ENCODE measurements at places on chromosomes 3 and 15.

- no peak for DNase-seq
Measured at GRCh38 chr3:24191801-24192403, 246.8 kb downstream of the NR1D2 start.

DNA sequence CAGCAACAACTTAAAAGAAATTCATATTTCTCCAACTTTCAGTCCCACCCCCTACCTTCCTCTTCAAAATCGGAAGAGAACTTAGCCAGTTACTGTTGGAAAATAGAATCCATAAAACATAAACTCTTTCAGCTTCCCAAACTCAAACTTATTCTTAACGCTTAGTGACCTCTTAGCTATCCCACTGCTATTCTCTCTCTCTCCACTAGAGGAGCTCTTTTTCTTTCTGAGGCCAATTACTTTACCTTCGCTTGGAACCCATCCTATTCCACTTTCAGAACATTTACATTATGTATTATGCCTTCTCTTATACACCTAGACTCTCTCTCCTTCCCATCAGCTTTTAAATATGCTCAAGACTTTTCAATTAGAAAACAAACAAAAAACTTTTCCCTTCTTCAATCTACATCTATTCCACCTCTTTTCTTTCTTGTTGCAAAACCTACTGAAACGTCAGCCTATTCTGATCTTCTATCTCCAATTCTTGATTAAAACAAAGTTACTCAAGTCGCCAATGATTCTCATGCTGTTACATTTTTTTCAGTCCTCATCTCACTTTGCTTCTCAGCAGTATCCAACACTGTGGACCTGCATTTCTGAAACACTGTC is 13.4 kb upstream of the GHSR start:
- no peak for DNase-seq

DNA sequence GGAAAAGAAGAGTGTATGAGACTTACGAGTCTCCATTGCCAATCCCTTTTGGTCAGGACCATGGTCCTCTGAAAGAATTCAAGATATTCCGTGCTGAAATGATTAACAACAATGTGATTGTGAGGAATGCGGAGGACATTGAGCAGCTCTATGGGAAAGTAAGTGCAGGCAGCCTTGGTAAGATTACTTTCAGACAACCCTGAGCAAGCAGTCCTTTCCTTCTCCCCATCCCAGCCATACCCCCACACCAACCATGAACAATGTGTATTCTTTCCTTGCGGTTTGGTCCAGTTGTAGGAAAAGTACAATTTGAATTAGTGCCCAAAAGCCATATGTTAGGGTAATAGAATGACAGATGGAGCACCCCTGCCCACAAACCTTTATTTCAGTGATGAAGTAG is 5.6 kb downstream of the TSEN2 start:
- no peak for DNase-seq

DNA sequence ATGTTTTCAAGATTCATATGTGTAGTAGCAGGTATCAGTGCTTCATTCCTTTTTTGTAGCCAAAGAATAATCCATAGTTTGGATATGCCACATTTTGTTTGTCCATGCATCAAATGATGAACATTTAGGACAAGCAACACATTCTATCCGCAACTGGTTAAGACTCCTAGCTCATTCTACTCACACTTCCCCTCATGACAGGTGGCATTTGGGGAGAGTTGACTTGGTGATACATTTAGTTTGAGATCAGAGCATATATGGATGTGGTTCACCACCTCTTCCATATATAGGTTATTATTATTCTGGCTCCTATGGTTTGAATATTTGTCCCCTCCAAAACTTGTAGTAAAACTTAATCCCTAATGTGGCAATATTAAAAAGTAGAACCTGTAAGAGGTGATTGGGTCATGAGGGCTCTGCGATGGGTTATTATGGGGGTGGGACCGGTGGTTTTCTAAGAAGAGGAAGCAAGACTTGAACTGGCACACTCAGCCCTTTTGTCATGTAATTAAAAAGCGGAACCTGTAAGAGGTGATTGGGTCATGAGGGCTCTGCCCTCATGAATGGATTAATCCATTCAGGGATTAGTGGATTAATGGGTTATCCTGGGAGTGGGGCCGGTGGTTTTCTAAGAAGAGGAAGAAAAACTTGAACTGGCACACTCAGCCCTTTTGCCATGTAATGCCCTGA is 75.3 kb upstream of the HRH1 start:
- no peak for DNase-seq

DNA sequence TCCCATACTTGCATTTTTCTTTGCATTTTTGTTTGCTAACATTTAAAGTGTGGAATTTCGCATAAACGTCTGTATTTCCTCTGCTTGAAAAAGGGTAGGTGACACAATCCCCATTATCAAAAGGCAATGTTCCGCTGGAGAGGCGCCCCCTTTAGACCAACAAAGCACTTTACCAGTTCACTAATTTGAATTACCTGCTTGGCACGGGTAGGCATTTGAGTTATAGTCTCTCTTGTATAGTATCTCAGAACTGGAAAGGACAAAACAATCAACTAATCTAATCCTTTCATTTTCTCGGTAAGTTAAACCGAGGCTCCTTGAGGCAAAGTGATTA is 775 bp upstream of the CCDC39 start:
- DNase-seq: no peak

DNA sequence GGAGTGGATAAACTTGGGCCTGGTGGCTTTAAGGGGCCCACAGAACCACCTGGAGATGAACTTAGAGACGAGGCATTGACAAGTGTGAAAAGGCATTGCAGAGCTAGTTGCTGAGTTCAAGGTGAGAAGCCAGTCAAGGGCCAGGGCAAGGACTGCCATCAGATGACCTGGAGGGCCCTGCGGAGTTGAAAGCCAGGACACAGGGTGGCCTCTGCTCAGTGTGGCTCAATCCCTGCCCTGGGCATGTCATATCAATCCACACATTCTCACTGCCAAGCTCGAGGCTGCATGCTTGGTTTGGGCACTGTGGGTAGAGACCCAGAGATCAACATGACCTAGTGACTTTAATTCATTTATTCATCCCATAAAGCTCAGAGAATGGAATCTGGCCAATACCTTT is 9.2 kb downstream of the PAQR5 start:
- no peak for DNase-seq

DNA sequence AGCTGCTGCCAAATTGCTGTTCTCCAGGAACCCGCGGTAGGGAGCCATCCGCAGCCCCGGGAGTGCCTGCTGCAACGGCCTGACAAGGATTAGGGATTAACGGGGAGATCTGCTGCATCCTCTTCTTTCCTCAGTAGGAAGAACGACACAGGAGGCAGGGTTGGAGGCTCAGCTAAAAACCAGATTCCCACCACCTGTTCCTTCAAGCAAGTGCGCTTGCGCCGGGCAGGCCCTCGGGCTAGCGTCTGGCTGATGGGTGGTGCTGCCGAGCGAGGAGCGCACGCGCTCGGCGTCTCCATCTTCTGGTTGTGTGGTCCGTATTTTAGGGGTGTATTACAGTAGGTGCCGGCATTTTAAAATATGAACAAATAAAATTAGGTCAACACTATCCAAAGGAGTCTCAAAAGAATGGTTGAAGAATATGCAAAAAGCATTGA is 25.4 kb upstream of the SLC25A26 start:
- no peak for DNase-seq

- no peak for DNase-seq
Measured at GRCh38 chr3:9779075-9779593, 9.4 kb upstream of the CAMK1 start.

DNA sequence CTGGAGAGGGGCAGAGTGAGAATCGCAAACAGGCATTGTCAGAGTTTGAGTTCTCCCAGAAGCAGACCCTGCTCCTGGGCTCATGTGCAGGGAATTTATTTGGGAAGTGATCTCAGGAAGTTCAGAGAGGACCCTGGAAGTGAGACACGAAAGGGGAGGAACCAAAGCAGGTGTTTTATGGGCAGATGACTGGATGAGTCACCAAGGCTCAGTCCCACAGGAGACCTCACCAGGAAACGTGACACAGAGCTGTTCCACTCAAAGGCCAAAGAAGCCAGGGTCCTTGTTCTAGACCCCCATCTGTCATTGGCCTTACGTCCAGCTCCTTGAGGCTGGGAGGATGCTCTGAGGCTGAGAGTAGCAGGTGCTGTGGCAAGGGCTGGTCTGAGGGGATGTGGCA is 43.4 kb upstream of the SEC22A start:
- DNase-seq: no peak

GRCh38 chr3:18190646-18191045 is 234.5 kb downstream of the SATB1 start:
- DNase-seq: no peak
